ENCODE measurements at places on chromosomes 7 and 10. TPM values are rescaled to one million over a fixed set of nuclear protein-coding genes. Genes with fewer than 3 reads are reported as not detected.

Gene RNF32
- total RNA-seq, result 1.6 TPM

Gene DLX5
- not detected for total RNA-seq

Gene PNLIPRP1
- not detected for total RNA-seq

Gene OGDHL
- 0.13 TPM for total RNA-seq

Gene TSPAN12
- 0.61 TPM for total RNA-seq

Gene AASS
- 0.17 TPM for total RNA-seq

Gene LIPM
- total RNA-seq, result not detected
